ENCODE measurements at places on chromosomes 11 and 22. TPM values are rescaled to one million over a fixed set of nuclear protein-coding genes. Genes with fewer than 3 reads are reported as not detected.

The SLC37A2 gene
- 0.82 TPM for polyA plus RNA-seq

DNA sequence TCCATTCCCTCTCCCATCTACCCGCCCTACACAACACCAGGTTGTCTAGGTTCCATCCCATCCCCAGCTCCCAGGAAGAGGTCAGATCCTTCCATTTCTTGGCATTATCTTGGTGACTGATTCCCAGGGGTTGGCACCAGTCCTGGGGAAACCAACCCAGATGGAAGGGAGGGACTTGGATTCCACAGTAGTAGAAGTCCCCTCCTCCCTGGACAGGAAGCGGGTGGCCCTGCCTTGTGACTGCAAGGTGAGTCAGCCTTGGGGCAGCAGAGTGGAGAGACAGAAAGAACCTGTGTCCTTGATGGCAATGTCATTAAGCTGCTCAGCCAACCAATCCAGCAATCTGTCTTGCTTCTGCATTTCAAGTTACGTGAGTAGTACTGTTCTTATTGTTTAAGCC, 26.5 kb downstream of the SYT13 start:
- no peak overlapping the region for H3K27ac ChIP-seq
- H3K36me3 ChIP-seq, result no peaks in the 10 kb centered on the region
- H3K4me1 ChIP-seq, result peaks cover 6% of the 10 kb centered on the region
- no peak for DNase-seq
- no peak overlapping the region for H3K4me3 ChIP-seq

The C11orf87 gene
- not detected for polyA plus RNA-seq

The GAL3ST3 gene
- 7.6 TPM for polyA plus RNA-seq

DNA sequence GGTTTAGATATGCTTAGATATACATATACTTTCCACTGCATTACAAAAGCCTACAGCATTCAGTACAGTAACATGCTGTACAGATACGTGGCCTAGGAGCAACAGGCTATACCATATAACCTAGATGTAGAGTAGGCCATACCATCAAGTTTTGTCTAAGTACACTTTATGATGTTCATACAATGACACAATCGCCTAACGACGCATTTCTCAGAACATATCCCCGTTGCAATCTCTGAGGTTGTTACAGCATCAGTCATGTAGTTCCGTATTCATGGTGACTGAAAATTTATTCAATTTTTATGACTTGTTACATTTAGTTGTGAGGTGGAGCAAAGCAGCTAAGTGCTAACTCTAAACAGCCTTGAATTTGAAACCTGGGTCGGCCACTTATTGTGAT, 6.7 kb downstream of the ZBTB44 start:
- no peak for DNase-seq
- no peaks in the 10 kb centered on the region for H3K27me3 ChIP-seq
- H3K27ac ChIP-seq, result no peak overlapping the region
- H3K36me3 ChIP-seq, result no peaks in the 10 kb centered on the region
- H3K4me3 ChIP-seq, result no peak overlapping the region
- H3K4me1 ChIP-seq, result no peaks in the 10 kb centered on the region

The KCNE3 gene
- polyA plus RNA-seq, result 15.9 TPM

GRCh38 chr22:48353116-48353947, 1474.3 kb downstream of the BRD1 start:
- no peak overlapping the region for H3K4me3 ChIP-seq
- DNase-seq, result peak; percentile 49
- no peak overlapping the region for H3K27ac ChIP-seq
- H3K4me1 ChIP-seq, result no peaks in the 10 kb centered on the region

GRCh38 chr11:44826922-44827643, 100.3 kb downstream of the TSPAN18 start:
- H3K4me1 ChIP-seq, result no peaks in the 10 kb centered on the region
- no peaks in the 10 kb centered on the region for H3K36me3 ChIP-seq
- DNase-seq, result no peak
- no peak overlapping the region for H3K27ac ChIP-seq

DNA sequence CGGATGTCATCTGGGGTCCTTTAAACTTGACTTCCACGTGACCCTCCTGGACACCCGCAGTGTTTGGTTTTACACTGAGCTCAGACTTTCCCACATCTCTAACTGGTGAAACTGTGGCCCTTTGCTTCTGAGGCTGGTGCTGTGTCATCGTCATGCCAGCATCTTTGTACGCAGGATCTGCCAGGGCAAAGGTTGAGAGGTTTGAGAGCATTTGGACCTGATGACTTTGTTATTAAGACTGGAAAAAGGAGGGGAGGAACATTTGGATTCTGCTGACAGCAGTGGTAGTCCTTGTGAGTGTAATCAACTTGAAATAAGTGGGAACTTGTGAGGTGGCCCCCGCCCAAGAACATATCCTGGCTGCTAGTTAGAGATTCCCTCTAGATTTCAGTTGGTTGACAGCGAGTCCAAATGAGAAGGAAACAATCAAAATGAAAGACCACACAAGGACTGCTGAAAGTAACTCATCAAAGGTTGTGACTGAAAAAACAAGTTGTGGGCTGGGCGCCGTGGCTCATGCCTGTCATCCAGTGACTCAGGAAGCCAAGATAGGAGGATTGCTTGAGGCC, 102.5 kb downstream of the KIAA1671 start:
- no peak overlapping the region for H3K27ac ChIP-seq
- peaks cover 7% of the 10 kb centered on the region for H3K36me3 ChIP-seq
- no peaks in the 10 kb centered on the region for H3K27me3 ChIP-seq
- no peak overlapping the region for H3K4me3 ChIP-seq
- no peak for DNase-seq
- H3K4me1 ChIP-seq, result peaks cover 22% of the 10 kb centered on the region

- H3K27me3 ChIP-seq, result peaks cover 7% of the 10 kb centered on the region
- no peaks in the 10 kb centered on the region for H3K4me1 ChIP-seq
- H3K36me3 ChIP-seq, result no peaks in the 10 kb centered on the region
- H3K27ac ChIP-seq, result no peak overlapping the region
- peak; percentile 45 for DNase-seq
These were observed 1337.8 kb downstream of the BRD1 start for GRCh38 chr22:48489551-48490499.

DNA sequence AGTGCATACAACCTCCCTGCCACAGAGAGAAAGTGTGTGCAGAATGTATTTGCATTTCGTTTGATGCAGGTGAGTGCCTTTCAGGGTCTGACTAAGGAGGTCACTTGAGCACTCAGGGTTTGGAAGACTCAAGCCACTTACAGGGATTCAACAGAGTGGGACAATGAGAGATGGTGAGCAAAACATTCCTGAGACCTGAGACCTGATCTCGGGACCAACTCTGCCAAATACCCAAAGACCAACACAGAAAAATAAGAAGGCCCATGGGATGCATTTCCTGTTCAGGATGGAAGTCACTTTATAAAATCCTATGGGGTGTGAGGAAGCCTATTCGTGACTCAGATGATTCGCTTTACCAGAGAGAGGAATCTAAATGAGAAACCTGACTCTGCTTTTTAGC, 65.2 kb upstream of the LARGE1 start:
- no peak overlapping the region for H3K27ac ChIP-seq
- H3K4me1 ChIP-seq, result no peaks in the 10 kb centered on the region
- H3K27me3 ChIP-seq, result no peaks in the 10 kb centered on the region
- no peak overlapping the region for H3K4me3 ChIP-seq

The TMEM121B gene
- 0.19 TPM for polyA plus RNA-seq

DNA sequence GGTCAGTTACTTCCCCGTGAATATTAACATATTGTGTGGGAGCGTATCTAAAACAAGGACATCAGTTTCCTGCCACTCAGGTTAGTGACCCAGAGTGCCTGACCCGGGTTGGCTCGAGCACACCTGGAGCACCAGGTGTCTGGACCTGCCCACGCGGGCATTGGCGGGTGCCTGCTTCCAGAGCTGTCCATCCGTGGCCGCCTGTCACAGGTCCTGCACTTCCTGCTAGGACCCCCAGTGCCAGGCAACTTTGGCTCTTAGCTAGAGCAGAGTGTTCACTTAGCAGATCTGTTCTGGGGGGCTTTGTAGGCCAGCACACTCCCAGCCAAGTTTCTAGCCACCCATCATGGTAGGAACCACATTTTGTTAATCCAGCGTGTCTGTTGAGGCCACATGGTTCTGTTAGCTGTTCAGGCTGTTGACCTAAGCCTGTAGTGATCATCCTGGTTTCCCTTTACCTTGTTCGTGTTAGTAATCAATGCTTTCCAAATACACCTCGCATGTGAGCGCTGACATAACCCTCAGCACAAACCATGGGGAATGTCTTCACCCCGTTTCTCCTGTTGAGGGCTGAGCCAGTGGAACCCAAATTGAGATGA, 29.5 kb downstream of the MOV10L1 start:
- no peaks in the 10 kb centered on the region for H3K36me3 ChIP-seq
- no peaks in the 10 kb centered on the region for H3K27me3 ChIP-seq
- H3K4me1 ChIP-seq, result no peaks in the 10 kb centered on the region
- H3K27ac ChIP-seq, result no peak overlapping the region
- DNase-seq, result peak; percentile 72

DNA sequence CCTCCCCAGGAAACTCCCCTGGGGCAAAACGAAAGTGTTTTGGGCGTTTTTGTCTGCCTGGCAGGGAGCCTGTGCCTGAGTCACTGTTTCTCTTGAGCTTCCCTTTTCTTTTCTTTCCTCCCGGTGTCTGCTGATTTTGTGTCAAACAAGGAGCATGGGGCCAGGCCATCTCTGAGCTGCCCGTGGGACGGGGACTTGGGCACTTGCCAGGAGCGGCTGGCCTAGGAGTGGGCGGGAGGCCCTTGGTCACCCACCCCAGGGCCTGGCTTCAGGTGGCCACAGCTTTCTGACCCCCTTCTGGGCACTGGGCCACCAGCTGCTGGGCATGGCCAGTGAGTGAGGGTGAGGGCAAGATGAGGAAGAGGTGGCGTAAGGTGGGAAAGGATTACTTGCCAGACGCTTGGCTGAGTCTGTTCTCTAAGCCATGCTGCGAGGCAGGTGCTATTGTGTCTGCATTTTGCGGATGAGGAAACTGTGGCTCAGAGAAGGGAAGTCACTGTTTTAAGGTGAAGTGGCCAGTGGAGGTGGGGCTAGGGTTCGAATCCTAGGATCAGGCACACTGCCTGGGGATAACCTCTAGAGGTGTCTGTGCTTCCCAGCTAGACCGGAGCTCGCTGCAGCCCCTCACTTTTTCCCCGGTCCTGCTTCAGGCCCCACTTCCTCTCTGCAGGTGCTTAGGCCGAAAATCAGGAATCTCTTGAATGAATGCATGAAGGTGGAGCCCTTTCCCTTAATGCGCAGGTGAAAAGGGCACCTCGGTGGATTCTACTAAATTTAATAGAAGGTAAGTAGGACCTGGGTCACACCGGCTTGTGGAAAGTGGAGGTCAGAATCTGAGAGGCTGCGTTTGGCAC, 7.8 kb upstream of the NFAM1 start:
- DNase-seq, result no peak
- H3K4me1 ChIP-seq, result peaks cover 3% of the 10 kb centered on the region
- no peaks in the 10 kb centered on the region for H3K36me3 ChIP-seq
- H3K27ac ChIP-seq, result peak overlapping the region; percentile 58

DNA sequence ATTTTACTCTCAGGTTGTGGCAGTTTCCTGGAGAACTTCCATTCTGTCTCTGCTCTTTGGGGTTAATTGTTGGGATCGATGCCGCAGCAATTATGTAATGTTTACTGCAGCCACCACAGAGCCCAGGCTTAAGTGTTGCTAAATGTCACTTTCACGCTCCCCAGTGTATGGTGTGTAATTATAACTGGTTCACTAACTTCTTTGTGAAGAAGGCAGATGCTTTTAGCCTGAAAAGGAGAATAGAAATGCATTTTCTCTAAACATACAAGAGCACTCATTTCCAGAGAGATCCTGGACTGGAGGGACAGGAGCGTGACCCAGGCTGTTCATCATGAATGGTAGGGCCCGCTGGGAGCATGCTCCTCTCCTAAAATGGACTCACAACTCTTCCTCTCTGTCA, 132.2 kb upstream of the PLET1 start:
- DNase-seq, result no peak
- no peaks in the 10 kb centered on the region for H3K36me3 ChIP-seq
- H3K27ac ChIP-seq, result no peak overlapping the region
- no peak overlapping the region for H3K4me3 ChIP-seq
- no peaks in the 10 kb centered on the region for H3K27me3 ChIP-seq
- H3K4me1 ChIP-seq, result no peaks in the 10 kb centered on the region

DNA sequence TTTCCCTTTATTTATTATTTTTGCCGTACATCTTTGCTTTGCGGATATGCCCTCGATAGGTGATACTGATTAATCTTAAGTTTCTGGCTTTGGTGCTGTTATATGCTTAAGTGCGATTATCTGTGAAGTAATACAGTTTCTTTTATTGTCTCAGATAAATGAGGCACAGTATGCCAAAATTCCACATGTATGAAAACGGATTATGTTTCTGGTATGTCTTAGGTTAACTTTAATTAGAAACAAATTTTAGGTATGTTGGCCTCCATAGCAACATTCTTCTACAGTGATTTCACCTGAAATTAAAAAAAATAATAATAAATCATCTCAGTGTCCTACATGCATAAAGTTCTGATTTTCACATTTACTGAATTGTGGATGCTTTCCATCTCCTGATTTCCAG, 119.2 kb downstream of the ARHGAP42 start:
- H3K27ac ChIP-seq, result no peak overlapping the region
- no peaks in the 10 kb centered on the region for H3K27me3 ChIP-seq
- H3K4me1 ChIP-seq, result no peaks in the 10 kb centered on the region
- no peaks in the 10 kb centered on the region for H3K36me3 ChIP-seq

- no peaks in the 10 kb centered on the region for H3K36me3 ChIP-seq
- H3K4me3 ChIP-seq, result no peak overlapping the region
These were observed 70.9 kb upstream of the UBASH3B start for GRCh38 chr11:122584670-122585069.

GRCh38 chr11:87743007-87743406, 432.2 kb downstream of the RAB38 start:
- no peak overlapping the region for H3K27ac ChIP-seq
- DNase-seq, result no peak
- no peaks in the 10 kb centered on the region for H3K27me3 ChIP-seq
- H3K4me3 ChIP-seq, result no peak overlapping the region
- no peaks in the 10 kb centered on the region for H3K36me3 ChIP-seq

DNA sequence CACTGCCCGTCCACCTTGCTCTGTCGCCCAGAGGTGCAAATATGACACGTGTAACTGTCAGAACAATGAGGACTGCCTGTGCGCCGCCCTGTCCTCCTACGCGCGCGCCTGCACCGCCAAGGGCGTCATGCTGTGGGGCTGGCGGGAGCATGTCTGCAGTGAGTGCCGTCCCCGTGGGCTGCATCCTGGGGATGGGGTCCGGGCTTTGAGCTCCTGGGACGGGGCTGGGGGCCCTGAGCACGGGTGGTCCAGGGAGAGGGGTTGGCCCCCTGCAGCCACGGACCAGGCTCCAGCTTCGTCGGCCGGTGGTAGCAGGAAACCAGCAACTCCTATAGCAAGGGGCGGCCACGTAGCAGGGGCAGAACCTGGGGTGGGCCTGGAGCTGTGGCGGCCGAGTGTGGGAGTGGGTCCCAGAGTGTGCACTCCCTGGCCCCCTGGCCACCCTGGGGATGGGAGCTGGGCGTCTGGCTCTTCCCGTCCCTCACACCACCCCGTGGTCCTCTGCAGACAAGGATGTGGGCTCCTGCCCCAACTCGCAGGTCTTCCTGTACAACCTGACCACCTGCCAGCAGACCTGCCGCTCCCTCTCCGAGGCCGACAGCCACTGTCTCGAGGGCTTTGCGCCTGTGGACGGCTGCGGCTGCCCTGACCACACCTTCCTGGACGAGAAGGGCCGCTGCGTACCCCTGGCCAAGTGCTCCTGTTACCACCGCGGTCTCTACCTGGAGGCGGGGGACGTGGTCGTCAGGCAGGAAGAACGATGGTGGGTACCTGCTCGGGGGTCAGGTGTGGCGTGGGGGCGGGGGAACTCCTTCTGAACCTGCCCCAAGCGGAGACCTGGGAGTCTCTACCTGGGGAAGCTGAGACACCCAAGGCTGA, 10.1 kb downstream of the MUC2 start:
- no peaks in the 10 kb centered on the region for H3K4me1 ChIP-seq
- H3K36me3 ChIP-seq, result no peaks in the 10 kb centered on the region
- DNase-seq, result no peak

GRCh38 chr22:50481045-50481439, 301 bp upstream of the ADM2 start:
- peak overlapping the region; percentile 59 for H3K4me3 ChIP-seq
- no peak overlapping the region for H3K27ac ChIP-seq
- H3K27me3 ChIP-seq, result peaks cover 8% of the 10 kb centered on the region
- H3K36me3 ChIP-seq, result no peaks in the 10 kb centered on the region
- H3K4me1 ChIP-seq, result no peaks in the 10 kb centered on the region
- DNase-seq, result no peak
